AML-193 (cell line): ENCODE measurements at places on chromosomes 5 and 9.

- DNase-seq, result no peak
Measured at GRCh38 chr9:86200599-86201162, 58.8 kb downstream of the C9orf153 start.

DNA sequence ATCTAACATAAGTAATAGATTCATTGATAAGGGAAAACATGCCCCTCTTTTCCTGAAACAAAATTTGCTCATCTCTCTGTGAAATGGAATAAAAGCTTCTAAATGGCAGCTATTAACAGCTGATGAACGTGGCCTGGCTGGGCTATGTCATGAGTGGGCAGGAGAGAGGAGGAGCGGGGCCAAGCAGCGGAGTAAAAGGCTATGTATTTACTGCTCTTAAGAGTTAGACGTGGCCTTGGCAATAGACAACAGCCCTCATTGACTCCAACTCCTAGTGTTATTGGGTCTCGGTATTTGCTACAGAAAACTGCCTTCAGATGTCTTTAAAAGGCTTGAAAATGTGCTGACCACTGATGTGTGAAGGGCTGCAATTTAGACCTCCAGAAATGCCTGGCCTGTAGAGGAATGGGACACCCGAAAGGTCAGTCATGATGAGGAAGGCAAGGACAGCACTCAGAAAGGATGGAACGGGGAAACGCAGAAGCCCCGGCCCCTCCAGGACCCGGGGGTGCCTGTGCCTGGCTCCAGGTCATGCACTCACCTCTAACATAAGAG lies 116.8 kb downstream of the PDZD2 start:
- DNase-seq, result no peak

DNA sequence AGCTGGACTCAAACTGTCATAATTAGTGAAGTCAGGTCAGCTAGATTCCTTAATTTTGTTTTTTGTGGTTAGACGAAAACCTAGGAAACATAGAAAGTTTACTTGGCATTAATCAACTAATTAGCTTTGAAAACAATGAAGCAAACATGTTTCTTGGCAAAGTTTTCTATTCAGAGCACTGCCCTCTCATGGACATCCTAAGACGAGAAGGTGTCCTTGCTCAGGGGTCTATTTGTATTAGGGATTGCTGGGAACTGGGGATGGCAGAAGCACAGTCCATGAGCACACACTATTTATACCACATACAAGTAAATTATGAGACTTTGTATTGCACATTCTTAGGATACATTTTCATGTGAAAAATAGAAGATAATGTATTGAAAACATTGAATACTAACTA lies 49.7 kb downstream of the POC5 start:
- no peak for DNase-seq

DNA sequence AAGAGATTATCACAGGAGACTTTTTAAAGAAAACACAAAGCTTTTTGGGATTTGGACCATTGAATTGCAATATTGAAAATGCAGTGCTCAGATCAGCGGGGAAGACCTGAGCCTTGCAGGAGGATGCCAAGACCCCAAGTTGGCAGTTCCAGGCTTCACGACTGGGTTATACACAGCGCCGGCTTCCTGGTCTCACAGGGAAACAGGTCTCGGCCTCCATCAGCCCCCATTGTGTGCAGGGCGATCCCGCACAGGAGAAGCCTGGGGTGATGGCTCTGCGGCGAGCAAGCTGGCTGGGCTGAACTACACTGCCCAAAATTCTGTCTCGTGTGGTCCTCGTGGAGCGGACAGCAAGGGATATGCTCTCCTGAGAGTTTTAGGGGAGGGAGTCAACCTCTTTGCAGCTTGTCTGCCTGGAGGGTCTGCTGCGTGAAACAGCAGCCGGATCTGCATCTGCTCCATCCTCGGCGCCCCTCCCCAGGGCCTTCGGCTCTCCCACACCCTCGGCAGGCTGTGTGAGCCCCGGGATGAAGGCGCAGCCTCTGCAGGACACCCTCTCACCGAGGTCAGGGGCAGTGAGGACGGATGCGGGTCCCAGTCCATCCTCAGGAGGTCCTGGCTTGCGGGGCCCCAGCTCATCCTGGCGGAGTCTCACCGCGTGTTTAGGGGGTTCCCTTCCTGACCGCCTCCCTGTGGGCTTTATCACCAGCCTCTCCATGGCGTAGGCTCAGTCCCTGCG lies 60.6 kb downstream of the NSUN2 start:
- no peak for DNase-seq

DNA sequence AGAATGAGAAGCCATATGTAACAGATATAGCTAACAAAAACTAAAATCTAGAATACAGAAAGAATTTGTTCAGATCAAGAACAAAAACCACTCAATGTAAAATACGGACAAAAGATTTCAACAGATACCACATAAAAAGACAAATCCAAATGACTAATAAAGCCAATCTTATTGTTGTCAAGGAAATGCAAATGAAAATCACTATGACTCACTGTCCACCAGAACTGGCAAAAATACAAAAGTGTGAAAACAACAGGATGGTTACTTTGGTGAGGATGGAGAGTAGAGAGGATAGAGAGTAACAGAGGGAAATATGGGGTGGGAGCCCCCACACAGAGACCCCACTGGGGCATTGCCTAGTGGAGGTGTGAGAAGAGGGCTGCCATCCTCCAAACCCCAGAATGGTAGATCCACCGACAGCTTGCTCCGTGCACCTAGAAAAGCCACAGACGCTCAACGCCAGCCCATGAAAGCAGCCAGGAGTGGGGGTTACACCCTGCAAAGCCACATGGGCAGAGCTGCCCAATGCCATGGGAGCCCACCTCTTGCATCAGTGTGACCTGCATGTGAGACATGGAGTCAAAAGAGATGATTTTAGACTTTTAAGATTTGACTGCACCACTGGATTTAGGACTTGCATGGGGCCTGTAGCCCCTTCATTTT lies 15.2 kb upstream of the RHOBTB3 start:
- DNase-seq, result no peak

DNA sequence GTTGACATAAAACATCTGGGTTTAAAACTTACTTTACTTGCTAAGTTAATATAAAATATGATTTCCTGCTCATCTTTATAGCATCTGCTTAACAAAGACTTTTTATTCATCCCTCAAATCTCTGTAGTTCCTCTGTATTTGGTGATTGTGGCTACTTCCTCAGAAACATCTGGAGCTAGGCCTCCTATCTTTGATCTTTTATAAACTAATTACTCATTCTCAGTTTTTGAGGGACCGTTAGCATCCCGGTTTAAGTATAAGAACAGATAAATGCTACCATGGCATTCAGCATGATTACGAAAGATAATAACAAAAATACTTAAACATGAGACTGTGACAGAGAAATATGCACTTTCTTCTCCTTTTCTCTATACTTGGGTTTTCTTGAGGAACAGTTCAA lies 85.3 kb downstream of the SLC38A9 start:
- DNase-seq, result no peak

- DNase-seq, result no peak
Measured at GRCh38 chr9:87642330-87643106, 83.4 kb upstream of the CTSL start.

DNA sequence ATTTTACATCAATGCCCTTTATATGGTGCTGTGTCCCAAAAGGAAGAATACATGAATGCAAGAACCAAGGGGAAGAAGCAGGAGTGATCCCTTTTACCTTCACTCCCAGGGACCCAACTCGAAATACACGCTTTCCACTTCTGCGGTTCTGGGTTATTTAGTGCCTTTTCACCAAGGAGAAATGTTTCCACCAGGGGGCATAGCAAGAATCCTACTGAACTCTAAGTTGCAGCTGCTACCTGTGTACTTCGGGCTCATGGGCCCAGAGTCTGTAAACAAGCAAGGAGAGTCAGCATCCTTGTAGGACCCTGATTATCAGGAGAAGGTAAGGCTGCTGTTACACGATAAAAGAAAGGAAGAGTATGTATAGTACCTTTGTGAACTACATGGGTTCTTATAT lies 45.7 kb downstream of the DPYSL3 start:
- DNase-seq, result peak; percentile 14

- DNase-seq, result peak; percentile 19
Measured at GRCh38 chr9:124771867-124772679, 962 bp upstream of the NR6A1 start.

- DNase-seq, result no peak
Measured at GRCh38 chr5:32285510-32286138, 27.1 kb downstream of the MTMR12 start.

- DNase-seq, result peak; percentile 4
Measured at GRCh38 chr9:16901590-16901989, 31.1 kb upstream of the BNC2 start.

GRCh38 chr9:32260151-32260862 lies 124.1 kb upstream of the ACO1 start:
- no peak for DNase-seq
